Astrocyte (in vitro differentiated cells and primary cell): ENCODE measurements at places on chromosomes 2 and 18.

GRCh38 chr2:160911258-160911657 is 249.0 kb upstream of the TANK start:
- peak; percentile 33 for DNase-seq

DNA sequence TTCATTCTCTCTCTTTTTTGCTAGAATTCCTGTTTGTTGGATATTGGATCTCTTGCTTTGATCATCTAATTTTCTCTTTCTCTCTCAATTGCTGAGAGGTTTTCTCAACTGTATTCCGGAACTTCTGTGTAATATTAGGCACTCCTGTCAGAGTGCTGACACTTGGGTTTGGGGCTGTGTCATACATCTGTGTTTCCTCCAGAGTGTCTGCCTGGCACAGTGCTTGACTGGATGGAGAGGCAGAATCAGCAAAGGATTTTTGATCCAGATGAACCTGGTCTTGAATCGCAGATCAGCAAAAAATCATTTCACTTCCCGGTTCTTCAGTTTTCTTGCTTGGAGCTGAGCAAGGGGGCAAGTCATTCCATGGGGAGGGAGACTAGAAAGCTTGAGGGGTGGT is 87.7 kb upstream of the CXCR4 start:
- no peak for DNase-seq

- DNase-seq = peak; percentile 8
Observed at GRCh38 chr2:655626-656025, 21.6 kb downstream of the TMEM18 start.

GRCh38 chr2:202135091-202135874 is 62.2 kb downstream of the KIAA2012 start:
- DNase-seq = peak; percentile 100

DNA sequence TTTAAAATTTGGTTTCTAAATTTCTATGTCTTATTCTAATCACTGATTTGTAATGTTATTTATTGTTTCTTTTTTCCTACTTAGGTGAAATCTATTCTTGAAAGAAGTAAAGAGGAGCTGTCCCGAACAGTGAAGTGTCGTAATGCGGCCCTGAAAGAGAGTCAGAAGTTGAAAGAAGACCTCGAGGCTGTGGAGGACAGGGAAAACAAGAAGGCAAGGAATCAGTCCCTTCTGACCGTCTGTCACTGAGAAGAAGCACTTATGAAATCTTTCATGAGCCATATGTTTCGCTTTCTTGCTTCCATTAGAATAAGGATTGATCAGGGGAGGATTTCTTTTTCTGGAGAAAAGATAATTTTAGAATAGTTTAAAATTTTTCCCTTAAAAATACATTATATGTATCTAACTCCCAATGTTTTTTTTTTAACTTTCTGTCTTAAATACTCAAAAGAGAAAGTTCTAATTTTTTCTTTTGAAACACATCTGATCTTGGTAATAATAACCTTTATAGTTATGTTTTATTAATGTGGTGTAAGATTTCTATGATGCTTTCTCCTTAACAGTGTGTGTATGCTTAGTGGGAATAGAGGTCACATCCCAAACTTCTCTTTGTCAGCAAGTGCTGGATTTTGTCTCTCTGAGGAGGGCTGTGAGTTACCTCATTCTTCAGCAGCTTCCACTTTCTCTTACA is 79.0 kb downstream of the CCDC150 start:
- DNase-seq = no peak

GRCh38 chr2:132581991-132582738 is 87.8 kb downstream of the LYPD1 start:
- peak; percentile 59 for DNase-seq

- DNase-seq = no peak
Observed at GRCh38 chr2:119264781-119265692, 41.4 kb downstream of the STEAP3 start.

- DNase-seq = no peak
Observed at GRCh38 chr18:46069524-46069923, 2.5 kb downstream of the PSTPIP2 start.

DNA sequence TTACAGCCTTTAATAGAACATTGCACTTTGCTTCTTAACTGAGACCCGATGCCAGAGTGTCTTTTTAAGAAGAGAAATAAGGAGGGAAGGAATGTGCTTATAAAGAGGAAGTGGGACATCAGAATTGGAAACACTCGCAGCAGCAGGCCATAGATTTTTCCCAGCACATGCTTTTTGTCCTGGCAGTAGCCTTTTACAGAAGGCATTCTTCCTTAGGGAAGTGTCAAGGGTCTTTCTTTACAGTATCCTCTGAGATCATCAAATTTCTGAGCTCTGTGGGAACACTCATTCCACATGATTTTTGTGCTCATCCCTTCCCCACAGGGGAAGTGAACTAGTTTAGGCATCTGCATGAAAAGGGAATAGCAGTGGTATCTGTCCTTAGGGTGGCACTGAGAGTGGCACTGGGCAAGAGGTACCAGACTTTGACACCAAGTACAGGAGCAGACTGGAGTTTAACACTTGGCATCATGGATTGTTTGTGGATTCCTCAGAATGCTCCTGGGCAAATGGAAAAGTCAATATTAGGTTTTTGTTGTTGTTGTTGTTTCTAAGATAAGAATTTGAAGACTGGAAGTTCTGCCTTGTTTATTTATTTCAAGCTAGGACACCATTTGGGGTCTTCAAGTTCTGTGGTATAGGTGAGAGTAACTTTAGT is 4.1 kb downstream of the MYO1B start:
- peak; percentile 39 for DNase-seq

GRCh38 chr18:33097126-33097525 is 324.3 kb upstream of the KLHL14 start:
- peak; percentile 17 for DNase-seq

DNA sequence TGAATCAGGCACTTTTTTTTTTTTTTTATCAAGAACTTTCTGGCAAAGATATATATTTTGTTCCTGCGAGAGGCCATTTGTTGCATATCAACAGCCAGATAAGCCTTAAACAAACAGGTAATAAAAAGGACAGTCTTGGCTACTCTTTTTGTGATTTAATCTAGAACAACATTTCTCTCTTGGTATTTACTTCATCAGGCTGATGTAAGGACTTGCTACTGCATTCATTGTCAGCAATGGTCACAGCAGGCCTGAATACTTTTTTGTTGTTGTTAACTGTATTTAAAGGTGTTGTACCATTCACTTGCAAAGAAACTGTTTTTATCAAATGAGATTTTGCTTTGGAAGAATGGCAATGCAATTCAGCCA is 683.8 kb downstream of the IRS1 start:
- DNase-seq = peak; percentile 51

- no peak for DNase-seq
Observed at GRCh38 chr2:240620859-240621258, 4.4 kb upstream of the GPR35 start.

- DNase-seq = peak; percentile 69
Observed at GRCh38 chr2:158586491-158586890, 129.7 kb downstream of the PKP4 start.

DNA sequence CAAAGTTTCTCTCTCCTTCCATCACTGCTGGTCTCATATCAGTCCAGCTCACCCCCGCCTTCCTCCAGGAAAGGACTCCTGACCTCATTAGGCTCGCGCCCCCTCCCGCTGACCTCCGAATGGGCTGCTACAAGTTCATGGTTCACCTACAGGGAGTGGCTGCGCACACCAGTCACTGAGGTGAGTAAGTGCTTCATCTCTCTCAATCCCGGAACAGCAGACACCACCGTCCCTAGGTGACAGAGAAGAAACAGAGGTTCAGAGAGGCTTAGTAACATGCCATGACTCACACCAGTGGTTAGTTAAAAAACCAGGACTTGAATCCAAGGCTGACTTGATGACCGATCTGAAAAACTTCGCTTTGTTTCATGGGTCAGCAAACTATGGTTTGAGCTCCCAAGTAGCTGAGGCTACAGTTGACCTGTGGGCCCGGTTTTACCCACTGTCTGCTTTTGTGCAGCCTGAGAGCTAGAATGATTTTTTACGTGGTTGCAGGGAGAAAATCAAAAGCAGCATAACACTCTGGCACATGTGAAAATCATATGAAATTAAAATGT is 42.0 kb downstream of the ZFP36L2 start:
- peak; percentile 94 for DNase-seq

DNA sequence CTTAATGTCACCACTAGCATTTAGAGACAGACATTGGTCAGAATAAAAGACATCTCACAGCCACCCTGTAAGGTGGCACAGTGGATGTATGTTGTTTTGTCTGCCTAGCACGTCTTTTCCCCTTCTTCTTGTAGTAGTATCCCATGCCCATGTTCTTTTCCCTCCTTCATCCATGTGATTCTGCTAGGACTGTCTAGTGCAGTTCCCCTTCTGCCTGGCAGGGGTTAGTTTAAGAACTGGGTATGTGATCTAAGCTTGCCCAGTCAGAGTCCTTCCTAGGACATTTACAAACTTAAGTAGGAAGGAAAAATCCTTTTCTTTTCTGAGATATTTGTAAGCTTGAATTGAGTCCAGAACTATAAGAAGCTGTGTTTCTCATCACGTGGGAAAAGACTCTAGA is 172.3 kb downstream of the BABAM2 start:
- no peak for DNase-seq

DNA sequence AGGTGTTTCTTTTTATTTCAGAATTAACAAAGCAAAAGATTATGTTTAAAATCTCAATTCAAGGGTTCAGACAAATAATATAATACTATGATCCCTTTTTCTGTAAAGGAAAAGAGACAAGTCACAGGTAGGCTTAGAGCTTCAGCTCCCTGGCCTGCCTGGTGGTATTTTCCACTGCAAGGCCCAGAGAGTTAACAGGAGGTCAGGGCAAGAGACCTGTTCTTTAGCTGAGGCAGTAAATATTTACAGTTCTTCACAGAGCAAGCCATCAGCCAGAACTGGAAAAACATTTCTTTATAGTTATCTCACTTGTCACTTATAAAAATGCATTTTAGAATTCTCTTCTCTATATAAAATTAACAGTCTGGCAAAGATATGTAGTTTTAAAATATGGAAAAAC is 70.1 kb downstream of the EPG5 start:
- DNase-seq = no peak

DNA sequence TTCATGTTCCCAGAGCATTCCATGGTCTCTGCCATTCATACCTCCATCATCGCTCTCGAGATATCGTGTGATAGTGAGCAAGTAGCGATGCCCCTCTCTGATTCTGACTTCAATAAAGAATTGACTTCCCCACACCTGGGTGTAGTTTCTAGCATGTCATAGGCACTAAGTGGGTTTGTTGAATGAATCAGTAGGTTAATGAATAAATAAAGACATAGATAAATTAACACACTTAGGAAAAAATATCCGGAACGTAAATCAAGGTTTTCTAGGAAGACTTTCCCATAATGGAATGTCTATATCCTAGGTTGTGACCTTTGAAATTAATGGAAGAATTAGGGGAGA is 159.1 kb downstream of the DOCK10 start:
- no peak for DNase-seq

GRCh38 chr2:233469261-233470010 is 97.1 kb downstream of the USP40 start:
- DNase-seq = no peak

DNA sequence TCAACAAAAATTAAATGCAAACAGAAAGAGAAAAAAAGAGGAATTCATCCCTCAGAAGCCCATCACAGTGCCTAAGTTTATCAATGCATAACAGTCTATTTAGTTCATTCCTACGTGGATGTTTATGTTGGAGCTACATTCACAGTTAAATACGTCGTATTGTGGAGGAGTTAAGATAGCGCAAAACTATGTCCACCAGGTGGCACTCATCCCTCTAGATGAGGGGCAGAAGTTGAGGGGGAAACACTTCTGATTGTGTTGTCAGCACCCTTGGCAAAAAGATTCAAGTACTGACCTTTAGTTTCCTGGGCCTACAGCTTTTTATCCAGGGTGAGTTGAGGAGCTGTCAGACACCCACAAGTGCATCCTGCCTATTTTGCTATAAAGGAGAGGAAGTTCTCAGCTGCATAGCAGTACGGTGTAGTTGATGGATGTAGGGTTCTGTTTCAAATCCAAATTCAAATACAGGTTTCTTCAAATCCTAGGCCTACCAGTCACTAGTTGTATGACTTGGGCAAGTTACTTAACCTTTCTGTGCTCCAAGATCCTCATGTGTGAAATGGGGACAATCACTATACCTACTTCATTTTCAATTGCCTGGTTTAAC is 26.8 kb upstream of the MYO1B start:
- DNase-seq = peak; percentile 79

DNA sequence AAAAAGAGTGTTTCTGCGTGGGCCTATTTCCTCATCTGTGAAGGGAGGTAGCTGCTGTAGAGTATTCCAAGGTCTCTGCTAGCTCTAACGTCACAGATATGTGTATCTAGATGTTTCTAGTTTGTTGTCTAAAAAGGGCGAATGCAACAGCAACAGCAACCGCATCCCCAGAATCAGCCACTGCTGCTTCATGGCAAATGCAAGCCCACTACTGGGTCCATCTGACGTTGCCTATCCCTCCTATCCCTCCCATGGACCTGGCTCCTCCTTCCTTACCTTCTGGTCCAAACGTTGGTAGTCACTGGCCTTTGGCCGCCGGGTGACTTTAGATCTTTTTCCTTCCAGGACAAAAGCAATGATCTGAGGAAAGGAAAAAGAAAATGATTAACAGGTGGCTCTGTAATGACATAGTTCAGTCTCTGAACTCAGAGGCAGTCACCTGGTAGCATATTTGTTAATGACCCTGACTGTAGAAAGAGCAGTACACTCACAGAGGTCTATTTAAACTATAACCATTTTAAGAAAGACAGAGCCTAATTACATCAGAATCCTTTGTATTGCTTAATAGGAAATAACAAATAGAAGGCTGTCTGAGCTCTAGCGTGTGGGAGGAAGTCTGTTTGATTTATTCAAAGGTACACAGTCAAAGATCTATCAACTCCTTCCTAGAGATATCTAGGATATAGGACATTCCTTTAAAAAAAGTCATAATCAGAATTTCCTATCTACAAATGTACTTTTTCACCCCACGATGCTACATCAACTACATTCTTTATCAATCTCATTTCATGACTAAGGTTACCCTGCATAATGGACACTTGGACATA is 2.9 kb downstream of the TGOLN2 start:
- DNase-seq = no peak

GRCh38 chr2:85525567-85525966 is 13.4 kb upstream of the MAT2A start:
- DNase-seq = no peak

DNA sequence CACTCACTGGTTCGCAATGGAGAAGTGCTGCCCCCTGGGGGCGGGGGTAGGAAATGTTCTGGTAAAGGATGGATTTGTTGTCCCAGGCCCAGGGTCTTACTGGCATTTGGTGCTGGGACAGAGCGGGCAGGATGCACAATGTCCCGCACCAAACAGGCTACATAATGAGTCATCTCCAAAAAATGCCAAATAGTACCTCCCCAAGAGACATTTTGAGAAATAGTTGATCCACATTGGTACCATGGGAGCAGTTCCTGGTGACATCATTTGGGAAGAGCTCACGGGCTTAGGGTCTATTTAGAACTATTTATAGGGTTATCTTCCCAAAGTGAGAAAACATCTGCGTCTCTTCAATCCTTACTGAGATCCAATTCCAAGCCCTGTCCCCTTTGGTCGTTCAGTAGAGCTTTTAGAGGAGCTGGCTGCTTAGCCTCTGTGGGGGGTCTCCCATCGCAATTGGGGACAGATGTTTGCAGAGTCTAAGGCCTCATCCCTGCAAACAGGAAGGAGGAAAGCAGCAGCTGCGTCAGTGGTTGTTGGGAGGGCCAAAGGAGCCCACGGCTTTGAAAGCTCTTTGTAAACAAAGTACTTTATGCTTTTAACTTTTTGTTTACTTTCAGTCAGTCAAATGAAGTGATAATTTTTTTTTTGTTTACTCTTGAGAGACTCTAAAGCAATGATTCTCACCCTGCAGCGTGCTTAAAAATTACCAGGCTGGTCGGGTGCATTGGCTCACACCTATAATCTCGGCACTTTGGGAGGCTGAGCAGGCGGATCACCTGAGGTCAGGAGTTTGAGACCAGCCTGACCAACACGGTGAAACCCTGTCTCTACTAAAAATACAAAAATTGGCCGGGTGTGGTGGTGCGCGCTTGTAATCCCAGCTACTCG is 49.3 kb downstream of the GREB1 start:
- no peak for DNase-seq
